ENCODE measurements at places on chromosomes 5 and 9.

GRCh38 chr5:147559749-147560148 lies 49.9 kb upstream of the DPYSL3 start:
- DNase-seq = peak; percentile 53

- no peak for DNase-seq
Observed at GRCh38 chr5:79070350-79070667, 742 bp downstream of the BHMT2 start.

DNA sequence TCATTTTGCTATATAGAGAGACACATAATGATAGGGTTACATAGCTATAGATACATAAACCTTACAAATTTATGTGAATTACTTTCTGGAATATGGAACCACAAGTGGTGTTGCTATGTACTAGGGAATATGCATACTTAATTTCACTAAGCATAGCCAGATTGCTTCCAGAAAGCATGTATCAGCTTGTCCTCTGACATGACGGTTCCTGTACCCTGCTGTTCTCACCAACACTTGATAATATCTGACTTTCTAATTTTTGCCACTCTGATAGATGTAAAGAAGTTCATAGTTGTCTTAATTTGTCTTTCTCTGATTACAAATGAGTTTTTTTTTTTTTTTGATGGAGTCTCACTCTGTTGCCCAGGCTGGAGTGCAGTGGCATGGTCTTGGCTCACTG lies 18.0 kb upstream of the CKS2 start:
- no peak for DNase-seq

- DNase-seq = peak; percentile 88
Observed at GRCh38 chr9:113609562-113610318, 146.2 kb downstream of the RGS3 start.

DNA sequence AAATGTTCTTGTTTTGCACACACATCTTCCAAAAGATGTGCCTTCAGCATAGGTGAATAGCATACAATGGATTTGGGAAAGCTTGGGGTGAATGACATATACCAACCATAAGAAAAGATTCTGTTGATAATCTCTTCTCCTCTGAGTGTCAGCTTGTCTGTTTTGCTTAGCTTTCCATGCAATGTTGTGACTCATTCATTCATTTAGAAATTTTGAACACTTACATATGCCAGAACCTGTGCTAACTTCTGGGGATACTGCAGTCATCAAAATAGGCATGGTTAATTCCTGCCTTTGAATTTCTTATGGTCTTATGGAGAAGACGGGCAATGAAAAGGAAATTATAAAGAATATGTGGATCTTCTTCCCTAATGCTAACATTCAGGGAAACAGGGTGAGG lies 14.1 kb downstream of the ADRB2 start:
- DNase-seq = no peak
